ENCODE measurements at places on chromosomes 6 and 20.
A peak's percentile ranks its signal among the peaks of the same experiment; 100 is the strongest.

DNA sequence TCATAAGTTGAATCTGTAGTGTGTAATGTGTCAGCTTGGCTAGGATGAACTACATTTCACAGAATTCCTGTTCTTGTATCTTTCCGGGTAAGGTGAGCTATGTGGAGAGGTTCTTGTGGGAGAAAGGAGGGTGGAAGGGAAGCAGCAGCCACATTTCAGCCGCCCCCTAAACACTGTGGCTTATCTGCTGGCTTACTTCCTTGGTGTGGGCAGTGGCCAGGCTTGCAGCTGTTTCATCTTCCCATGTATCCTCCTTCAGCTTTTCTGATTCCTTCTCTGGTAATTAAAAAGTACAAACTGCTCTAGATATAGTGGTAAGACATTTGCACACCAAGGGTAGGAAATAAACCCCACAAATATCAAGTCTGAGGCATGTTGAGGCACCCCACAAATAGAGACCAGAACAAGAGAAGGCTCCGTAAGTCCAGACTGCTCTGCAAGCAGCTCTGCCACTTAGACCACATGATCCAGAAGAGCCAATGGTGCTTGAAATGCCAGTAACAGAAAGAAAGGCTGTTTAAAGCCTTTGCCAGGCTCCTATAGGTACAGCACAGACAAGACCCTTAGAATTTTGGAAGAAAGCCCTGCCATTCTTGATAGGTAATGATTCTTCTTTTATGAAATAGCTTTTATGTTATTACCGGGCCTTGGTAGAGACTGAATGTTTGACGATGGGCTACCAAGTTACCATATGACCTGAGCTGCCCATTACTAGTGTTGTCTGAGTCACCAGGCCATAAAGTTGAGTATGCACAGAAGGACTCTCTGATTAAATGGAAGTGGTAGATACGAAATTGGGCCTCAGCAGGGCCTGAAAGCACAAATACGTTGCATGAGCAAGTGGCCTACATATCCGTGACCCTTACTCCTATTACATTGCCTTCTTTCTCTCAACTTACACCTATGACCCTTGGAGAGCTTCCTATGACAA lies 215.0 kb upstream of the SGK1 start:
- DNase-seq = no peak

DNA sequence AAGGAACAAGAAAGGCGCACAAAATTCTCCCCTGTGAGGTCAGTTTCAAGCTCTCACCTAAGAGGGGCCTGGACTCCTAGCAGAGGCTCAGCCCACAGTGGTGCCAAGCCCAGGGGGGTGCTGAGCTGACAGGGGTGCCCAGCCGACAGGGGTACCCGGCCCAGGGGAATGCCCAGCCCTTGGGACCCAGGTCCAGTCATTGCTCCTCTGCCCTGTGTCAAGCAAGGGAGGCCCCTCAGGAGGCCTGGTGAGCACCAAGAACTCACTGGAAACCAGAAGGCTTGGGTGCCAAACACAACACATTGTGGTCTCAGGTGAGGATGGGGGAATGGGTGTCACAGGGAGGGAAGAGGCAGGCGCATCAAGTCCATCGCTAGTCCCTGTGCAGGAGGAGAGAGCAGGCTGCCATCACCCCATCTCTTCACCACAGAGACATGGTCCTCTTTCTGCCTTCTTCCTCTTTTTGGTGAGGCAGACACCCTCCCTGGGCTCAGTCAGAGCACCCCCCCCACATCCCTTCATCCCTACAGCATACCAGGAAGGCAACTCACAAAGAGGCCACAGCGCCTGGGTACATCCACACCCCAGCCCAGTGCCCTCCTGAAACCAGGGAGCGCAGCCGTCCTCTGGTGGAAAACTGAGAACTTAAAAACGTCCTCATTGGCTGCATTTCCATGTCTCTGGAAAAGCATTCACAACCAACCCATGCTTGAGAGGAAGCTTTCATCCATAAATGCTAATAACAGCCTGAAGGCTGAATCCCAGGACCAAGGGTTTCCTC lies 111.3 kb downstream of the BANF2 start:
- DNase-seq = no peak

DNA sequence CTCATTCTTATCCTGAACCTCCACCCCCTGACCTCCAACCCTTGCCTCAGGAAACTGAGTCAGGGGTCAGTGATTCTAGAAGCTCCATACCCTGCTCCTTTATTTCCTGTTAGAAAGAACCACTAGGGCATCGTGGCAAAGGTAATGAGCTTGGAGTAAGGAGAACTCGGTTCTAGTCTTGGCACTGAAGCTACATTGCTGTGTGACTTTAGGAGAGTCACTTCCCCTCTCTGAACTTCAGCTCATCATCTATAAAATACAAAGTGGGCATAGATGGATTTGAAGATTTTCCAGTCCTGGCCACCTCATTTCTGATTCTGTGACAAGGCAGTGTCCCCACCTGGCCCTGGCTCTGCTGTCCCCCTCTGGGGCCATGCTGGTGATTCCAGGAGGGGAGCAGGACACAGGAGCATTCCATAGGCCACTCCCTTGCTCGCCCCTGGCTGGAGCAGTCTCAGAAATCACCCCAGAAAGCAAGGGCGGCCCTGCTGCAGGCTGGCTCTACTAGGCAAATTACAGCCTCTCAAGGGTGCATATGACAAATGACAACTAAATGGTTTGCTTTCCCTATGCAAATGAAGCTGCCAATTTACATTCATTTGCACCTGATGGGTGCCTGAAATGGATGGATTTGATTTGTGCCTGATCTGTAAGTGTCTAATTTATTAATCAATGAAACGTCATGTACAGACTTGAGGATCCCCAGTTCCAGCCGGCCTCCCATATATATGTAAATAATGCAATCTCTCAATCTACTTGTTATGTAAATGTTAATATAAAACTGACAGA lies 62.2 kb downstream of the LRFN2 start:
- no peak for DNase-seq

DNA sequence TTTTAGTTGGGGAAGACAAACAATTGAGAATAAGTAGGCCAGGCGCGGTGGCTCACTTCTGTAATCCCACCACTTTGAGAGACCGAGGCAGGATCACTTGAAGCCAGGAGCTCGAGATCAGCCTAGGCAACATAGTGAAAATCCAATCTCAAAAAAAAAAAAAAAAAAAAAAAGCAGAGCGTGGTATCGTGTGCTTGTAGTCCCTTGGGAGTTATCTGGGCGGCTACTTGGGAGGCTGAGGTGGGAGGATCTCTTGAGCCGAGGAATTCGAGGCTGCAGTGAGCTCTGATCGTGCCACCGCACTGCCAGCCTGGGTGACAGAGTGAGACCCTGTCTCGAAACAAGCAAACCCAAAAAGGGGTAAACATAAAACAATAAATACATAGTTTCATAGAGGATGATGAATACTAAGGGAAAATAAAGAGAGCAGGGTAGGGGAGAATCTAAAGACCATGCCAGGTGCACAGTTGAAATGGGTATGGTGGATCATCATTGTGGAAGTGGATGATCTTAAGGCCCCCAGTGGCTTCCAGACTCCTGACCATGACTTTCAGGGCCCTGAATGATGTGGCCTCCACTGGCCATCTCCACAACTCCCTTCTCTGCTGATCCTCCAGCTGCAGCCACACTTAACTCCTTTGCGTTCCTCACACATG lies 947 bp downstream of the POFUT1 start:
- no peak for DNase-seq

- DNase-seq = no peak
Observed at GRCh38 chr20:33999025-33999649, 5.4 kb downstream of the RALY start.

DNA sequence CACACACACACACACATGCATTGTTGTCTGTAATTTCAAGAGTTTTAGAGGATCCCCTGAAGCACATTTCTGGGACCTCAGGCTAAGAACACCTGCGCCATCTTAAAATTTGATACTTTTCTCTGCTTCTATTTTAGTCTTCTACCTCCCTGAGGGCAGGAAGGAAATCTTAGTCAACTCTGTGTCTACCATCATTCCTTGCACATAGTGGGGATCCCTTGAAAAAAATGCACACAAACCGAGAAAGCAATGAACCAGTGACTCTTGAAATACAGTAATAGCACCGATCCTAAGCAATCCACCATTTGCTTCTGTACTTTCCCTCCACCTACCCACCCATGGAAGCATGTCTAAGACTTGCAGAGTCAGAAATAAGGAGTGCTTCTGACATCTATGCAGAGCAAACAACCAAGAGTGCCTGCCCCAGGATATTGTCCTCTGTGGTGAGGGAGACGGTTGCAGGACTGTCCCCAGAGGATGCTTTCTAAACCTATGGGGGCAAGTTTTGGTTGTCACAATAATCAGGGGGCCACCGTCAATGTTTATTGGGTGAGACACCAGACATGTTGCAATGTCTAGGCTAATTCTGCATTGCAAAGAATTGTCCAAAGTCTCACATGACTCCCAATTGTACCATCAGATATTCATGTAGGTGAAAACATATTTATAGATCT lies 208.0 kb upstream of the TAB2 start:
- DNase-seq = no peak

DNA sequence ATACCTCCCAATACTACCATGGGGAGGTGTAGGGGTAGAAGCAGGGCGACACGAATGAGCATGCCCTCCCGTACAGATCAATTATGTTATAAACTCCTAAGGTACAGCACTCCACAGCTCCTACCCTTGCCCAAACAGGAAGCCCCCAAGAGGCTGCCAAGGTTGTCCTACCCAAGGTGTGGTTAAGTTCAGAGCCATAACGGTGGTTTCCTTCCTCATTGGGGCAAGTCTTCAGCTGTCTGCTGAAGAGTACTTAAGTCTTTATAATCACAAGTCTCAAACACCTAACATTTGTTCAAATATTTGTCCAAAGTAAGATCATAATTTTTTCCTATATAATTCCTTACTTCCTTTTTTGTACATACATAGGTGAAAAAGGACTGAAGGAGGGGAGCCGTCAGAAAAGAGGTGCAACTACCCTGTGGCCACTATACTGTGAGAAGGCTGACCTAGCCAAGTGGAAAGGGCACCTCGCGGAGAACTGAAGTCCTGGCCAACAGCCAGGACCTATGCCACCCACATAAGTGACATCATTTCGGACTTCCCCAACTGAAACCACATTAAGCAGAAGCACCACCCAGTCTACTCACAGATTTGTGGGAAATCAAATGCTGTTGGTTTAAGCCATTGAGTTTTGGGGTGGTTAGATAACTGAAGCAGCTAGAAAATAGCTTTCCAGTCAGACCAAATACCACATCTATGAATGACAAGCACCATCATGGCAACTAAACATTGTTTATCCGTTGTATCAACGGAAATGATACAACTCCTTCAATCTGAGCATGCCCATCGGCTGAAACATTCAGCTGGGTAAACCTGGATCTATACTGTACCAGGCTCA lies 2.9 kb upstream of the RAB22A start:
- DNase-seq = peak; percentile 63

DNA sequence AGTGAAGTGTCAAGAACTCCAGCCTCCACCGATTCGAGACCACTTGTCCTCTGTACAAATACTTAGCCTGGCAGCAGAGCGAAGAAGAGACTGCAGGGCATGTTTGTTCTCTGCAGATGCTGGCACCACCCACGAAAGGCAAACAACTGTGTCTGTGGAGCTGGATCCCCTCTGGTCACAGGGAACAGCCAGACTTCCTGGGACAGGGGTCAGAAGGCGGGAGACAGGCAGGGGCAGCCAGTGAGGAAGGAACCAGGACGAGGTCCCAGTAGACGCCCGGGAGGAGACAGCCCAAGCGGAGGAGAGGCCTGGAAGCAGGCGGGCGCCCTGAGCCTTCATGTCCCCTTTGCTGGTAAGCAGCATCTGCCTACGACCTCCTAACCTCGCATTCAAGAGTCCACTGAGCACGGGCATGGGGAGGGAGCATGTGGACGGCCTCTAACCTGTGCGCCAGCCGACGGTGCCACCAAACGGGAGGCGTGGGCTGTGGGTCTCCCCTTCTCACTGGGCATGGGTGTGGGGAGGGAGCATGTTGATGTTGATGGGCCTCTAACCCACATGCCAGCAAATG lies 265.5 kb downstream of the DLL1 start:
- no peak for DNase-seq

DNA sequence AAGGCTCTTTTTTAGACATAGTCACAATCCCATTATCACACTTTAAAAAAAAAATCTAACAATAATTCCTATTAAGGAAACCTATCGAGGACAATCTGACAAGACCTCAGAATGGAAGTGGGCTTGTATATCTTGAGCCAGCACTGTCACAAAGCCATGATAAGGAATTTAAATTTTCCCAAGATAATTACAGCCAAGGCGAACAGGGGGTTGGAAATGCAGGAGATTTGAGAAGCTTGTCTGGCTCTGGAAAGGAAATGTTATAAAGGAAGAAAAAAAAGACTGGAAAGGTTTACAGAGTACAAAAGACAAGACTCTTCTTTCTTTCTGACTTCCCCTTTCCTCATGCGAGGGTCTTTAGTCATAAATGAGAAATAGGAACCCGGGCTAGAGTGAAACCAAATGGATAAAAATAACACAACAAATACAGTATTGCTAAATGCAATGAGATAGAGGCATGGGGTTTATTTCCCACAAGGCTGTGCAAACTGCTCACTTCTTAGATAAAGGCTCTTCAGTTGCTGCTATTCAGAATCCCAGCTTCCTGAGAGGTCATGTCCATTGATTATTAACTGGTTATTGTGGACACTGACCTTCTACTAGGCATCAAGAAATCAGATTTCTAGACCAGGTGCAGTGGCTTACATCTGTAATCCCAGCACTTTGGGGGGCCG lies 13.4 kb upstream of the GHRH start:
- DNase-seq = no peak

All from activated CD8-positive, alpha-beta memory T cell treated with anti-CD3 and anti-CD28 coated beads for 4 hours (primary cell).